Osteoblast (primary cell): ENCODE measurements at places on chromosomes 3 and 15.

- DNase-seq = no peak
These were observed 889.7 kb downstream of the IGSF11 start for GRCh38 chr3:118144919-118145318.

- DNase-seq = no peak
These were observed 287.6 kb upstream of the STT3B start for GRCh38 chr3:31244929-31245817.

DNA sequence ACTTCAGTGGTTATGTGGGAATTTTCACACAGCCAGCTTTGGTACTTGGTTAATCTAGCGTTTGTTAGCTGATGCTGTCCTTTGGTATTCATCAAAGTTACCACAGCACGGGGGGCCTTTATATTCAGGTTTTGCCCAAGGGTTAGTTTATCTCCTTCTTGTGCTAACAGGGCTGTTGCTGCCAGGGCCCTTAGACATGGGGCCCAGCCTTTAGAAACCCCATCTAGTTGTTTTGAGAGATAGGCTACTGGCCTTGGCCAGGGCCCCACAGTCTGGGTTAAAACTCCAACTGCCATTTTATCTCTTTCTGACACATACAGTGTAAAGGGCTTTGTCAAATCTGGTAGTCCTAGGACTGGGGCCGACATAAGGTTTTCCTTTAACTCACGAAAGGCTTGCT is 7.5 kb upstream of the DNAAF4 start:
- no peak for DNase-seq

GRCh38 chr3:194860725-194861124 is 175.0 kb downstream of the FAM43A start:
- DNase-seq = no peak

DNA sequence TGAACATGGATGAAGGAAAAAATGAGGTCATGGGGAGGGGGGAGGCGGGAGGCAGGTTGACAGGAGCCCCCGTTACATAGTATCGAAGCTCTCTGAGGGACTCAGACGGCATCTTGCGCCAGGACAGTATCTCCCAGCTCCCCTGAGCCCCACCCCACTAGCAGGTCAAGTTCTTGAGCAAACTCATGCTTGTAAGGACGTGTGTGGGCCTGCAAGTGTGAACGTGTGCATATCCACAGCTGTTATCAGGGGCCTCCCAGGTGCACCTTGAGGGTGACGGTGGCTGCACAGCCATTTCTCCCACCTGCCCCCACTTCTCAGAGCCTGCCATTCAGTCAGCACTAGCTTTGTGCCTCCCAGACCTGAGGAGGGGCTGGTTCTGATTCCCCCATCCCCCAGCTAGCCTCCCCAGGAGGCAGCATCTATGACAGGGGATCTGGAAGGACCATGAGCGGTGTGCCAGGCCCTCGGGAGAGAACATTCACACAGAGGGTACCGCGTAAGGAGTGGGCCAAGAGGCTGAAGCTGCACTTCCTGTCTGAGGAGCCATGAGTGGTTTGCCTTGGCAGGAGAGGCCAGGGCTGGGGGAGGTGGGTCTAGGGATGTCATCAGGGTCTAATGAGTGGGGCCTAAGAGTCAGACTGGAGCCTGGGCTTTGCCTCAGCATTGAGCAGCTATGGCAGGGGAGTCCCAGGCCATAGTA is 2.9 kb downstream of the SEMA3F start:
- peak; percentile 95 for DNase-seq

DNA sequence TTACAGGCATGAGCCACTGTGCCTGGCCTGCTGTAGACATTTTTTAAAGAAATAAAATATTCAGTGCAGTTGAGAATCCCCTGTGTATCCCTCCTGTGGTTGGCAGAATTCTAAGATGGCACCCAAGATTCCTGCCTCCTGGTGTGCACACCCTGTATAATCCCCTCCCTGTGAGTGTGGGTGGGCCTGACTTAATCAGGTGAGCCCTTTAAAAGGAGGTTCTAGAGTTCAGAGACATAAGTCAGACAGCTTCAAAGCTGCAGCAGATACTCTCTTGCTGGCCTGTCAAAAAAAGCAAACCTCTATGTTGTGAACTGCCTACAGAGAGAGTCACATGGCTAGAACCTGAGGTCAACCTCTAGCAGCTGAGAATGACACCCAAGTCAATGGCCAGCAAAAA is 7.0 kb upstream of the VIPR1 start:
- no peak for DNase-seq

DNA sequence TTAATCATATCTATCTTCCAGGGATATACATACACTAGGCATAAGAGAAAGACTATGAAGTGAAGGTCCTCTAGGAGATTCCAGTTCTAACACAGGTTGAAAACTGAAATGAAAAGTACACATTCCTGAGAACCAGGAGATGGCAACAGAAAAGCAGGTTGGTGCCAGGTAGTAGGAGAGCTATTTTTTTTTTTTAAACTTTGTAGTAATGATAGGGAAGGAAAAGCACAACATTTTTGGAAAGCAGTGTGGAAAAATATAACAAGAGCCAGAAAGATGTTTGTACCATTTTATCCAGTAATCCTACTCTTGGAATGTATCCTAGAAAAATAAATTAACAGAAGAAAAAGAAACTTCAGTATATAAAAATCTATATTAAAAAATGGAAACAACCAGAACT is 189.9 kb downstream of the DTWD1 start:
- DNase-seq = no peak
